Dorsolateral prefrontal cortex (tissue), 122 donors: ENCODE measurements at places on chromosomes 16 and 17. TPM values are rescaled to one million over a fixed set of nuclear protein-coding genes. Genes with fewer than 3 reads are reported as not detected.

The MAP2K6 gene
- 19.1 TPM for total RNA-seq

DNA sequence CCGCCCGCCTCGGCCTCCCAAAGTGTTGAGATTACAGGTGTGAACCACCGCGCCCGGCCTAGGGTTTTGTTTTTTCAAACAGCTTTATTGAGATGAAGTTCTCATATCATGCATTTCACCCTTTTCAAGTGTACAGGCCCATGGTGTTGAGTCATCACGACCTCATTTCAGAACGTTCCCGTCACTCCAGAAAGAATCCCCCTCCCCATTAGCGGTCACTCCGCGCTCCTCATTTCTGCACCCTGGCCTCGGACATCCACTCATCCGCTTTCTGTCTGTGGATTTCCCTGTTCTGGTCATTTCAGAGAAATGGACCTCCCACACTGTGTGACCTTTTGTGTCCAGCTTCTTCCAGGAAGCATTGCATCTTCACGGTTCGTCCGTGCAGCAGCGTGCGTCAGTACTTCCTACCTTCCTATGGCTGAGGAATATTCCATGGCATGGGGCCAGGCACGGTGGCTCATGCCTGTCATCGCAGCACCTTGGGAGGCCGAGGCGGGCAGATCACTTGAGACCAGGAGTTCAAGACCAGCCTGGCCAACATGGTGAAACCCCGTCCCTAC is 135.2 kb upstream of the GSE1 start:
- no peak for DNase-seq

- no peak for DNase-seq
Measured at GRCh38 chr17:44022246-44022645, 7.5 kb upstream of the TMEM101 start.

- DNase-seq: no peak
Measured at GRCh38 chr16:56894331-56894917, 29.4 kb downstream of the SLC12A3 start.

DNA sequence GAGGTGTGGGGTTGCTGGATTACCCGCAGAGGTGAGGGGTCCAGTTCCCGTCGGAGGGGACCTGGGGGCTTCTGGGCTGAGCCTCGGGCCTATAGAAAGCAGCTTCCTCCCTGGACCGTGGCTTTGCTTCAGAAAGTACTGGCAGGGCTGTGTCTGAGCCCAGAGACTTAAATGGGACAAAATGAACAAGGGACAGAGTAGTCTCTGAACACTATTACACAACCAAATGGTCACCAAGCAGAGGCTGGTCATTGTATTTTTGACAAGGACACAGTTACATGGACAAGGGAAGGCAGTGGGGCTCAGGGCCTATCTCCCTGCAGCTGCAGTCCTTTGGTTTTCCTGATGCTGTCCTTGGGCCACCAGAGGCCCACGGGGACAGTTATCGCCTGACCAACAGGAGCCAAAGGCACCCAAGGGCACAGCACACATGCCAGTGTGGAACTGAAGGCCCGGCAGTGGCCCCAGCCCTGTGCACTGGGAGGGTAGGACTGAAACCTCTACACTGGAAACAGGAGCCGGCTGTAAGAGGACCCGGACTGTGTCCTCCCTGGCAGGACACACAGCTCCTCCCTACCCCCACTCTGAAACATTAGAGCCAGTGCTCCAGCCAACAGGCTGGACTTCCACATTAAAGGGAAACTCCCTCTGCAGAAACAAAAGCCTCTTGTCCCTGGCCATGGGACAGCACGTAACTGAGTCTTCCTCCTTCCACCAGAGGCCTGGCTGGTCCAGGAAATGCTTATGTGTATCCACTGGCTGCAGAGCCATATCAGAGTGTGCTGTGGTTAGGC is 26.0 kb upstream of the ERN1 start:
- peak; percentile 84 for DNase-seq

DNA sequence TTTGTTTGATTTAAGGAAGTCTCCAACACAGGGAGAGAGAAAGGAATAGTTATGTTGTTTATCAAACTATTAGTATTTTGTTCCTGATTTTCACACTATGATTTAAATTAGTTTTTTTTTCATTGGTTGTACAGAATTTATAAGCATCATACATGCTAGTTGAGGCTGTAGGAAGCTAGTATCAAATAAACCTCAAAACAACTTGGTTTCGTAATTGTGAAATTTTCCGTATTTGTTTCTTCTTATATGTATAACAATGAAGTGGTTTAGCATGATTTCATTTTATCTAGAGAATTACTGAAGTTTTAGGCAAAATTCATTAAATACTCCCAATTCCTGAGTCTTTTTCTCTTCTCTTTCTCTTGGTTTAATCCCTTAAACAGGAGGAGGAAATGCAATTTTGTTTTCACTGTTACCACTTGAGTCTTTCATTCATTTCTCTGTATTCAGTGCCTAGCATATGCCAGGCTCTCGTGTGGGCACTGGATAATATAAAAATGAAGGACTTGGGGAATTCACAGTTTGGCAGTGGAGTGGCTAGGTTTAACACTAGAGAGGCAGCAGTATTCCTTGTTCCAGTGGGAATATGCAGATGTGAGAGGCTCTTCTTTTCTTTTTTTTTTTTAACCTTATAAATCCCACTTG is 1.8 kb downstream of the CYLD start:
- DNase-seq: no peak

The HYDIN gene
- total RNA-seq: 38.3 TPM

The NPIPB2 gene
- 15.3 TPM for total RNA-seq

The DCUN1D3 gene
- total RNA-seq: 21.1 TPM

The EME2 gene
- total RNA-seq: 29.8 TPM

GRCh38 chr17:51869387-51869786 is 289.1 kb downstream of the CA10 start:
- DNase-seq: no peak

- DNase-seq: no peak
Measured at GRCh38 chr17:307295-307691, 45.3 kb downstream of the RPH3AL start.

GRCh38 chr16:54696970-54697369 is 233.7 kb upstream of the IRX5 start:
- no peak for DNase-seq

GRCh38 chr16:31529108-31529936 is 1.6 kb downstream of the AHSP start:
- DNase-seq: no peak
